ENCODE measurements at places on chromosomes 6 and 20. TPM values are rescaled to one million over a fixed set of nuclear protein-coding genes. Genes with fewer than 3 reads are reported as not detected.

- H3K27ac ChIP-seq = no peak overlapping the region
- H3K4me1 ChIP-seq = no peaks in the 10 kb centered on the region
- no peak for DNase-seq
- no peak overlapping the region for H3K4me3 ChIP-seq
- no peaks in the 10 kb centered on the region for H3K27me3 ChIP-seq
- no peaks in the 10 kb centered on the region for H3K36me3 ChIP-seq
These were observed 334.1 kb upstream of the KCNQ5 start for GRCh38 chr6:72287801-72288200.

- peaks cover 10% of the 10 kb centered on the region for H3K4me1 ChIP-seq
- no peak overlapping the region for H3K27ac ChIP-seq
- peaks cover 20% of the 10 kb centered on the region for H3K36me3 ChIP-seq
- DNase-seq = no peak
- no peaks in the 10 kb centered on the region for H3K27me3 ChIP-seq
These were observed 23.6 kb upstream of the TCFL5 start for GRCh38 chr20:62885046-62885895.

GRCh38 chr6:42724825-42725224 is 2.4 kb upstream of the PRPH2 start:
- no peaks in the 10 kb centered on the region for H3K36me3 ChIP-seq
- no peak overlapping the region for H3K27ac ChIP-seq
- H3K4me1 ChIP-seq = no peaks in the 10 kb centered on the region

DNA sequence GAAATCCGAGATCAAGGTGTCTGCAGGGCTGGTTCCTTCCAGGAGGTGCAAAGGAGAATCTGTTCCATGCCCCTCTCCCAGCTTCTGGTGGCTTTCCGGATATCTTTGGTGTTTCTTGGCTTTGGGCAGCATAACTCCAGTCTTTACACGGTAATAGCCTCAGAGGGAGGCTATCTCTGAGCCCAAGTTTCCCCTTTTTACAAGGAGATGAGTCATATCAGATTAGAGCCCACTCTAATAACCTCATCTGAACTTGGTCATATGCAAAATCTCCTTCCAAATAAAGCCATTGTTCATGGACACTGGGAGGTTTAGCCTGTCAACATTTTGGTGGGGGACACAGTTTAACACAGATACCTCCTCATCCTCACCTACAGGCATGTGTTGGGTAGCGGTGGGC is 213.7 kb downstream of the ATXN1 start:
- no peak overlapping the region for H3K27ac ChIP-seq
- H3K4me1 ChIP-seq = no peaks in the 10 kb centered on the region
- no peak for DNase-seq
- no peaks in the 10 kb centered on the region for H3K36me3 ChIP-seq

The C2 gene
- 0.26 TPM for total RNA-seq

- no peaks in the 10 kb centered on the region for H3K4me1 ChIP-seq
- no peak overlapping the region for H3K27ac ChIP-seq
- no peaks in the 10 kb centered on the region for H3K36me3 ChIP-seq
- no peak for DNase-seq
- no peaks in the 10 kb centered on the region for H3K27me3 ChIP-seq
- no peak overlapping the region for H3K4me3 ChIP-seq
These were observed 40.1 kb upstream of the PTCHD4 start for GRCh38 chr6:48151142-48151541.

DNA sequence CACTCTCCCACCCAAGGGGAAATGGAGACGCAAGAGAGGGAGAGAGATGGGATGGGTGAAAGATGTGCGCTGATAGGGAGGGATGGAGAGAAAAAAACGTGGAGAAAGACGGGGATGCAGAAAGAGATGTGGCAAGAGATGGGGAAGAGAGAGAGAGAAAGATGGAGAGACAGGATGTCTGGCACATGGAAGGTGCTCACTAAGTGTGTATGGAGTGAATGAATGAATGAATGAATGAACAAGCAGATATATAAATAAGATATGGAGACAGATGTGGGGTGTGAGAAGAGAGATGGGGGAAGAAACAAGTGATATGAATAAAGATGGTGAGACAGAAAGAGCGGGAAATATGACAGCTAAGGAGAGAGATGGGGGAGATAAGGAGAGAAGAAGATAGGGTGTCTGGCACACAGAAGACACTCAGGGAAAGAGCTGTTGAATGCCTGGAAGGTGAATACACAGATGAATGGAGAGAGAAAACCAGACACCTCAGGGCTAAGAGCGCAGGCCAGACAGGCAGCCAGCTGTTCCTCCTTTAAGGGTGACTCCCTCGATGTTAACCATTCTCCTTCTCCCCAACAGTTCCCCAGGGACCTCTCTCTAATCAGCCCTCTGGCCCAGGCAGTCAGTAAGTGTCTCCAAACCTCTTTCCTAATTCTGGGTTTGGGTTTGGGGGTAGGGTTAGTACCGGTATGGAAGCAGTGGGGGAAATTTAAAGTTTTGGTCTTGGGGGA is 754 bp downstream of the TNF start:
- no peaks in the 10 kb centered on the region for H3K36me3 ChIP-seq
- H3K27ac ChIP-seq = no peak overlapping the region
- DNase-seq = no peak
- H3K4me1 ChIP-seq = no peaks in the 10 kb centered on the region

- H3K27me3 ChIP-seq = no peaks in the 10 kb centered on the region
- no peaks in the 10 kb centered on the region for H3K4me1 ChIP-seq
- H3K27ac ChIP-seq = no peak overlapping the region
- no peak overlapping the region for H3K4me3 ChIP-seq
- H3K36me3 ChIP-seq = no peaks in the 10 kb centered on the region
These were observed 77.5 kb upstream of the NT5E start for GRCh38 chr6:85372188-85372914.

Measured in H1 (cell line).